Dermis blood vessel endothelial cell (primary cell): ENCODE measurements at places on chromosomes 2 and 18. TPM values are rescaled to one million over a fixed set of nuclear protein-coding genes. Genes with fewer than 3 reads are reported as not detected.

DNA sequence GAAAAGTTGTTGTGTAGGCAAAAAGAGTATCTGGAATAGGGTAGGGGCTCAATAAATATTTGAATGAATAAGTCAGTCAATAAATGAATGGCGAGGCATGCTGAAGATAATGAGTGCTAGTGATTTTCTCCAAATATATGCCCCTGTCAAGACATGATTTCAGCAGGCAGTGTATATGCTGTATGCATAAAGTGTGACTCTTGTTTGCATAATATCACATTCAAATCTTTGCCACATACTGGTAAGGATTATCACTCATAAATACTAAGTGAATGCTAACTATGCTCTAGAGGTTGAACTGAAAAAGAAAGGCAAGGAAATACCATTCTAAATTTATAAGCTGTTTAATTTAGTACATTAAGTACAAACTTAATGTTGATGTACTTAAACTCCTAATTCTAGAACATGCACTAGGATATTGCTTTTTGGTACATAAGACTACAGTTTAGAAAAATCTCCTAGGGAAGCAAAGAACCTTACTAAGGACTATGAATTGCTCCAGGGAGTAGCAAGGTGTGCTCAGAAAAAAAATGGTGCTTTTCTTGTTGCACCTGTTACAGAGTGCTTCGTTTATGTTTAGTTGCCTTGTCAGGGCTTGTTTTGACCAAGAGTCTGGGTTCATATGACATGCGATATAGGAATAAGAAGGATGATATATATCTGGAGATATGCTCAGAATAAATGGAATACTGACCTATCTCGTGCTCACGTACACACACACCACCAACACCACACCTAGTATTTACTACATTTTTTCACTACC, 224.0 kb upstream of the TANK start:
- no peak for DNase-seq

GRCh38 chr2:174662459-174662858, 64.9 kb upstream of the WIPF1 start:
- DNase-seq: peak; percentile 21

- peak; percentile 26 for DNase-seq
These were observed 2.0 kb downstream of the KCMF1 start for GRCh38 chr2:84972932-84973331.

DNA sequence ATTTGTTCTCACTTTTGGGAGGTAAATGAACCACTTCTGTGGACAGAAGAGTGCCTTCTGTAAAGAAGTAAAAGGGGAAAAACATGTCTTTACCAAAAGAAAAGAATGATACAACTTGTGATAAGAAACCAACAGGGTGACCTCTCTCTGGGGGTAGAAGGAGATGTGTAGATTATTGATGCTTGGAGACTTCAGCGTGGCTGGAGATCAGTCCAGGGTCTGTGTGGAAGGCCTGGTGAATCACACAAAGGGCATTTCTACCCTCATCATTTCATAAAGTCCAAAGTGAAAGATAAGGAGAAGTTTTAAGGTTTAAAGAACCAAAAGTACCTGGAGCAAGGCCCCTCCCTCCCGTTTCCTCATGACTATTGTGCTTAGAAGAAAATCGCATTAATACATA, 142.5 kb downstream of the NCK2 start:
- no peak for DNase-seq

- peak; percentile 71 for DNase-seq
These were observed 13.0 kb upstream of the FAHD2A start for GRCh38 chr2:95389245-95390119.

DNA sequence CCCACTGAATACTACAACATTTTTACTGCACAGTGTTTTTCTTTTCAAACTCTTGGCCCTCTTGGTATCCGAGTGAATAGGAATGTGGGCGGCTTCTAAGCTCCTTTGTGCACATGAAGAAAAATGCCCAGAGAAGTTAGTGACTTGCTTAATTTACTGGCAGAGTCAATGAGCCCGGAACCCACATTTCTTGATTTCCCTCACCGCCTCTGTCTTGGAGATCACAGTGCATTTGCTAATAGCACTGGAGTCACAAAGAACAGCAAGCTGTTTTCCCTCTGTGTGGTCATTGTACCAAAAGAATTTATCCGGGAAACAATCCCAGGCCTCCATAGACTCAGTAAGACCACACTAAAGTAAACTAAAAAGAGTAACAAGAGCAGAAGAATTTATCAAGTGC, 18.9 kb downstream of the STON1 start:
- no peak for DNase-seq

DNA sequence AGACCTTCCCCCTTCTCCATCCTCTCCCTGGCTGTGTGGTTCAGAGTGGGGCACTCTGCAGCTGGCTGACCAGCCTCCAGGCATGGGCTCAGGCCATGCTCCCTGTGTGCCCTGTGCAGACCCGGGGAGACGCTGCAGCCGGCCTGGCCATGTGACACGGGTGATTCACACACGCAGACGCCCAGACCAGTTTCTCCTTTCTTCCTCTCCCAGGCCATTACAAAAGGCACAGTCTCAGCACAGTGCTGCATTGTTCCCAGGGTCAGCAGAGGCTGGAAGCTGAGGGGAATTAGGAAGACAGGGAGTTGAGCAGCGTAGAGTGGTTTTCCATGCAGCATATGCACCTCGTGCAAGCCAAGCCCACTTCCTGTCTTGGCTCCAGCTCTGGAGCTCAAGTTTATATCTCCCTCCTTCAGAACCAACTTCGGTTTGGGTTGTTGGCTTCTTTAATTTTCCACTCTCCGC, 288.5 kb downstream of the TNS1 start:
- DNase-seq: no peak

GRCh38 chr2:71552861-71553301, 99.5 kb downstream of the DYSF start:
- DNase-seq: no peak

DNA sequence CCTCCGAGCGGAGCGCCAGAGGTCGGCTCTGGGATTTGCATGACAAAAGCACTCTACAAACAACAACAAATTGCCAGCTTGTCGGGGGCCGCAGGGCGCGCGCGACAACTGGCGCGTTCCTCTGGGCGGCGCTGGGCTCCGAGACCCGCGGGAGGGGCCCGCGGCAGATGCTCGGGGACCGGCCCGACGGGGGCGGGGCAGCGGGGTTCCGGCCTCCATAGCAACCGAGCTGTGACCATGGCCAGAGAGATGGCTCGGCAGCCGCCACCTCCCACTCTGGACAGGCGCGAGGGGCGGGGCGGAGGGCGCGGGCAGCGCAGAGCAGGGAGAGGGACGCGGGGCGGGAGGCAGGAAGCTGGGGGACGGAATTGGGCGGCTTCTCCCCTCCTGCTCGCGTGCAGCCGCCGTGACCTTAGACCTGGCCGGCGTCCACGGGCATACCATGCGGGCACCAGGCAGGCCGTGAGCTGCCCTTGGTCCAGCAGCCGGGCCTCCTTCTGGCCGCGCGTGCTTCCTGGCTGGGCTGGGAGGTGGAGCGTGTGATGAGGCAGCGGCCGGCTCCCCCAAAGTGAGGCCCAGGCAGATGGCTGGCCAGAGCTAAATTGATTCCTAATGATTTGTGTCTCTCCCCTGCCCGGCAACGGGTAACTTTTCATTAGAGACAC, 171.5 kb downstream of the CELF4 start:
- DNase-seq: peak; percentile 68

GRCh38 chr2:216652566-216652965, 19.3 kb downstream of the IGFBP2 start:
- DNase-seq: no peak

DNA sequence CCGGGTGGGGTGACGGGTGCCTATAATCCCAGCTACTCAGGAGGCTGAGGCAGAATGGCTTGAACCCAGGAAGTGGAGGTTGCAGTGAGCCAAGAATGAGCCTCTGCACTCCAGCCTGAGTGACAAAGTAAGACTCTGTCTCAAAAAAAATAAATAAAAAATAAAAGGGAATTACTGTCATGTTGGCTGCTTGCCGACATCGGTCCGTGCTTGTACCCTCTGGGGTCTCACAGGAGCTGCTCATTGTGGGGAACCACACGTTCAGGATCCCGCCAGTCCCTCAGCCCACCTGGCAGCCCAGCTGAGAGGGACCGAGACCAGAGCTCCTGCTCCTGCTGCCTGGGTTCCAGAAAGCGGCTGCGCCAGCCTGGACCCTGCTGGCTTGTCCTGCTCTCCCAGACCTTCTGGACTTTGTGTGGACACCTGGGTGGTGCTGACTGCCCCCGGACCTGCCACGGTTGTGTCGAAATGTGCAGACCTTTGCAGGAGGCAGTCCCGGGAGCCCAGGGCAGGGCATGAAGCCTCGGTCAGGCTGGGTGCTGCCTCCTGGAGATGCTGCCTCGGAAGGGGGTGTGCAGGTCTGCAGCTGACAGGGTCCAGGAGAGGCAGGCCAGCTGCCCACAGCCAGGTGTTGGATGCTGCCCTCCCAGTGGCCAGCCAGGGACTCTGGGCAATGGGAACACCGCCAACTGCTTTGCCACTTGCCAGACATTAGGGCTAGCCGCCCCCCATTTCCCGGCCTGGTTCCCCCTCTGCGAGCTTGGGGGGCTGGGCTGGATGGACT, 16.4 kb downstream of the KLF11 start:
- no peak for DNase-seq

- peak; percentile 25 for DNase-seq
These were observed 120.0 kb upstream of the RBMS1 start for GRCh38 chr2:160613466-160614153.

DNA sequence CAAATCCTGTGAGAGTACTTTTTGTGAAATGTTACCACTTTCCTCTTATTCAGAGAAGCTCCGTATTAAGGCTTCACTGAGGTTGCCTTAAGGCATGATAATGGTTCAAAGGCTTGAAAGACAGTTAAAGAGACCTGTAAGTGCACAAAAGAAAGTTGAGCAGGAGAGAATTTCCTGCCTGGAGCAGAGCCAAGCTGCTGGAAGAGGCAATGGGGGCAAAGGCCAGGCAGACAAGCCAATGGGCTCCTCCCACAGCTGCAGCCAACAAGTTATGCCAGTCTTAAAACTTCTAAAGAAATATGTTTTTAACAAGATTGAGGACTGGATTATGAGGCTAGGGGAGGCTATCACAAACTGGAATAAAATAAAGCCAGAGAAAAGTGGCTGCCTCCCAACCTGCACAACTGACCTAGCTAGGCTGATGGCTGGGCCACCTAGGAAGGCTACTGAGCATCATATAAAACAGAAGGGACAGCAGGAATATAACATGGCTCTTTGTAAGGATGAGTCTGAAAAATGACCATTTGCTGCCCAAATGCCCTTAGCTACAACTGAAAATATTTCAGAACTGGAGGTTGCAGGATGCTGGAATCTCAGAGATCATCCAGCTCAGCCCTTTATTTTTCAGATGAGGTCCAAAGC, 2.1 kb downstream of the IL1B start:
- DNase-seq: peak; percentile 50

- peak; percentile 53 for DNase-seq
These were observed 56.8 kb upstream of the KIDINS220 start for GRCh38 chr2:8893978-8894820.

GRCh38 chr2:235595422-235596010, 101.7 kb downstream of the AGAP1 start:
- peak; percentile 87 for DNase-seq

- DNase-seq: no peak
These were observed 29.2 kb upstream of the ZDBF2 start for GRCh38 chr2:206245265-206245672.

DNA sequence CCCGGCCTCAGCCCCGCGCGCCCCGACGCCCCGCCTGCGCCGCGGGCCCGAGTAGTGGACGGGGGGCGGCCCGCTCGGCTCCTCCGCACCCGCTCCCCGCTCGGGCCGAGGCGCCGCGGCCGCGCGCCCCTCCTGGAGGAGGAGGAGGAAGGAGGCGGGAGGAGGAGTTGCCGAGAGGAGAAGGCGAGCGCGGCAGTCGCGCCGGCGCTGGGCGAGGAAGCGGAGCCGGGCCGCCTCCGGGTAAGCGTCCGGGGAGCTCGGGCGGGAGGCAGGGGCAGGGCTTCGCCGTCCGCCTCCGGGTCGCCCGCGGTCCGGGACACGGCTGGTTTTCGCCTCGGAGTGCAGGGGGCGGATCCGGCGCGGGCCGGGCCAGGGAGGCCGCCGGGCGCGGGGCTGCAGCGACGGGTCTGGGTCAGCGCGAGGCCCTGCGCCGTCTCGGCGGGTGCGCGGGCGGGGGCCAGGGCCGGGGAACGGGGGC, at the start of gene SOCS6:
TSS of gene SOCS6 (plus strand) at position 195 of the 478 bp plus-strand sequence. CDS start 35,624 bp downstream, outside the sequence.
- peak; percentile 72 for DNase-seq

DNA sequence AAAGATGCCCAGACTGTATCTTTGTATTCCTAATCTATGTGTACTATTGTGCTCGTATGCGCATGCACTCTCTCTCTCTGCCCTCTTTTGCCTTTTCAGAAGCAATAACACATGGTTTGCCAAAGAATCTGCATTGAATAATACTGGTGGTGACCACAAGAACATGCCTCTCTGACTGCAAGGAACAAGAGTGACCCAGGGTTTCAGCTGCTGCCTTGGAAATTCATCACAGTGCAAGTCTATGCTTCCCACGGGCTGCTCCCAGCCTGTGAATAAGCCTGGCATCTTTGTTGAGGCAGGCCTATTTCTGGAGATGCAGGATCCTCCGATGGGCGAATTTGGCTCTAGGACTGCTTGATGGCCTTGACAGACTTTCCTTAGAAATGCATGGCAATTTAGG, 689.4 kb upstream of the FANCL start:
- no peak for DNase-seq

KIF5C gene
- 0.14 and 0.34 TPM in 2 replicates for total RNA-seq

MRO gene
- under 0.01 TPM in 1 of 2 replicates, not detected in the other for total RNA-seq

CMPK2 gene
- total RNA-seq: 0.84 and 1.9 TPM in 2 replicates

PJVK gene
- total RNA-seq: 0.34 and 0.42 TPM in 2 replicates

MARCHF4 gene
- 1.5 TPM in 2 replicates for total RNA-seq

KIAA2012 gene
- total RNA-seq: not detected in 2 replicates

IL37 gene
- not detected in 2 replicates for total RNA-seq

THSD7B gene
- total RNA-seq: under 0.01 TPM in 1 of 2 replicates, not detected in the other

FTCDNL1 gene
- total RNA-seq: 0.23 and 1.7 TPM in 2 replicates

SCN7A gene
- total RNA-seq: under 0.01 TPM in 1 of 2 replicates, not detected in the other

UCN gene
- 0.37 and 1.0 TPM in 2 replicates for total RNA-seq
